ENCODE measurements at places on chromosomes 1 and 21.

- peak; percentile 32 for DNase-seq
Observed at GRCh38 chr1:156608036-156608674, 6.9 kb upstream of the GPATCH4 start.

DNA sequence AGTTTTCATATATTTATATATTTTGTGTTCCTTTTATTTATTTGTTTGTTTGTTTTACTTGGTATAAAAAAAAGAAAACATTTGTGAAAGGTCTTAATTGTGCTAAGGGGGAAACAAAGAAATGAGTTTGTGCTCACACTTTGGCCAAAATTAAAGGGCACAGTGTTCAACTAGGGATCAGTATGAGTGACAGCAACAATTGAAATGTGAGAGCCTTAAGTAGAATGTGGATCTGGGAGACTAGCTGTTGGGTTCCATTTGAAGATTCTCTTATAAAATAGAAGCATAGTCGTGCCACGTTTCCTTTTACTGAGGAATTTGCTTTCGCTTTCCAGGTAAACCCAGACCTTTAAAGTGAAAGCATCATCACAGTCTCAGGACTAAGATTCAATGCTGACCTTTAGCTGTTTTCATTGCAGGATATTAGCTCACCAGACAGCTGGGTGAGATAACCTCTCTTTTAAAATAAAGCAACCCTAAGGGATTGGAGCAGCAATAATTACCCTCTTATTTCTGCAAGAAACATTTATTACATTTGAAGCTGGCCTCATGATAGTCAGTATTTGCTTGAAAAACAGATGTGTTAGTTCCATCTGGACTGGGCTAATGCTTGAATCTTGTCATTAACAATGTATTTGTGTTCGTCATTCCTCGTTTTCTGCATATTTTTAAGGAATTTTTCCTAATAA lies 37.1 kb upstream of the CD55 start:
- no peak for DNase-seq

- DNase-seq, result no peak
Observed at GRCh38 chr21:45740088-45740440, 96.5 kb downstream of the PCBP3 start.

DNA sequence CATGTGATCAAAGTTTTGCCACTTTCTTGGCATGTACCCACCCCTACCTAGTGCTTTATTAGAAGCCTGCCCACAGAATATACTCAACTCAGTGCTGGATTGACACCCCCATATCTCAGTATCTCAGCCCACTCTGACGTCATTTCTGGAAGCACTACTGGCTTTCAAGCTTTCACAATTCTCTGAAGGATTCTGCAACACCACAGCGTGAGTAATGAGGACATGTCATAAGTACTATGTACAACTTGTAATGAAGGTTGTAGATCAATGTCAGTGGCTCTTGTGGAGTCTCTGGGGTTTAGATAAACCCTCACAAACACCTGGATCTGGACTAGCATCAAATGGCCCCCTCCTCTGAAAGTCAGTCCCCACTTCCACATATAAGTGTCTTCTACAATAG lies 57.2 kb downstream of the TNFSF4 start:
- DNase-seq, result peak; percentile 21

- DNase-seq, result no peak
Observed at GRCh38 chr1:47225430-47226100, 6.5 kb downstream of the TAL1 start.

- no peak for DNase-seq
Observed at GRCh38 chr1:199747984-199748383, 279.5 kb upstream of the NR5A2 start.

DNA sequence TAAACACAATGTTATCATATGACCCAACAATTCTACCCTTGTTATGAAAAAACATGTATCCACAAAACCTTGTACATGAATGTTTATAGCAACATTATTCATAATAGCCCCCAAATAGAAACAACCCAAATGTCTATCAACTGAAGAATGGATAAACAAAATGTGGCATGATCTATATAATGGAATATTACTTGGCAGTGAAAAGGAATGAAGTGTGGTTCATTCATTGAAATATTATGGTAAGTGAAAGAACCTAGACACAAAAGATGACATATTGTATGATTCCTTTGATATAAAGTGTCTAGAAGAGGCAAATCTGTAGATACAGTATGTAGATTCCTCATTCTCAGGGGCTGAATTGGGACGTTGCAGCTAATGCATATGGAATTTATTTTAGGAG lies 151.2 kb downstream of the KIF26B start:
- DNase-seq, result no peak

GRCh38 chr1:53545663-53546408 lies 86.6 kb downstream of the DMRTB1 start:
- no peak for DNase-seq

DNA sequence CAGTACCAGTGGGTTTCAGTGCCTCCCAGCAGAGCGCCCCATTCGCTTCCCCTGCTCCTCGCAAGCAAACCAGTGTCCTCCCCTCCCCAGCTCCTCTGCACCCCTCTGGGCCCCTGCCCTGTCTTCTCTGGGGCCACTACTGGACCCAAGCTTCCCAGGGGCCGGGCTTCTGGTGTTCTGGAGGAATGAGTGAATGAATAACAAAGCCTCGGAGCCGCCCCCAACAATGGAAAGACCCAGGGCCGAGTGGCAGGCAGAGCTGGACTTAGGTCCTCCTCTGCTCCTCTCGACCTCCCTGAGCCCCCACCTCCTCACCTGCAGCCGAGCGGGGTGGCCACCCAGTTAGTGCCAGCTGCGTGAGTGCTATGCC lies 37.6 kb downstream of the MATN1 start:
- no peak for DNase-seq

DNA sequence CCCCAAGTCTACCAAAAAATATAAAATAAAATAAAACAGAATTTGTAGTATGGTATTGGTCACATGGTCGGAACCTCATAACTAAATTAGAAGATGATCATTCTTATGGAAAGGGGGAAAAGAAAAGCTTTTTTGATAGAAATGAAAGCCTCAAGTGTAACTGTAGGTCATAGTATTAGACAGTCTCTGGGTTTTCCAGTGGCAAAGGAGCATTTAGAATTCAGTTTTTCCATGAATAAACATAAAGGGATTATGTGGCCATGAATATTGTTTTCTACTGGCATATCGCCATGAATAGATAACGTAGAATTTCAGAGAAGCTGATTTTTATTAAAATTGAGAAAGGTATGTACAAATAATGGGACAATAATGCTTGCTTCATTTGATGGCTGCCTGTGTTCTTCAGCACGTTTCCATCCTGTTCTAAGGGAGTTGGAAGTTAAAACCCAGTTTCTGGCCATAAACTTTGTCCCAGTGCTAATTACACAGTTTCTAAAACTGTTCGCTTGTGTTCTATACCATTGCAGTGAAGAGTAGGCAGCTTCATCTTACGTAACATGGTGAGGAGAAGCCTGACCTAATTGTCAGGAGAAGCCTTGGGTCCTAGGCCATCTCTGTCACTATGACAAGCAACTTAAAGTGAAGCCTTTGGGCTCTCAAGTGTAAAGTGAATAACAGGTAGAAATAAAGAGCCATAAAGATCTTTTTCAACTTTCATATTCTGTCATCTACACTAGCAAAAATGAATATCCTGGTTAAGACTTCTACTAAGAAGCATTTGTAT lies 70.5 kb upstream of the PGD start:
- DNase-seq, result no peak

GRCh38 chr1:84689514-84690396 lies 506 bp downstream of the SSX2IP start:
- no peak for DNase-seq

- DNase-seq, result no peak
Observed at GRCh38 chr1:107294686-107295085, 153.8 kb downstream of the NTNG1 start.

DNA sequence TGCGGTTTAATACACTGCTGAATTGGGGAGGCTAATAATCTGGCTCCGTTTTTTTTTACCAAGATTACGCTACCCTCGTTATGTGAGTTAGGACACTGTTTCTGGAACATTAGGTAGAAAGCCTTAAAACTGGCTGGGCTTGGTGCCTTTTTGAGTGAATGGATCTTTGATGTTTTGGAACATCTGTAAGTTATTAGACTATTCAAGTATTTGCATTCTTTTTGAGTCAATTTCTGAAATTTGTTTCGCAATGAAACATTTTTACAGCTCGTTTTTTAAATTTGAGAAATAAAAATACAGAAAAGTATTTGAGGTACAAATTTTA lies 106.9 kb downstream of the LTN1 start:
- no peak for DNase-seq

DNA sequence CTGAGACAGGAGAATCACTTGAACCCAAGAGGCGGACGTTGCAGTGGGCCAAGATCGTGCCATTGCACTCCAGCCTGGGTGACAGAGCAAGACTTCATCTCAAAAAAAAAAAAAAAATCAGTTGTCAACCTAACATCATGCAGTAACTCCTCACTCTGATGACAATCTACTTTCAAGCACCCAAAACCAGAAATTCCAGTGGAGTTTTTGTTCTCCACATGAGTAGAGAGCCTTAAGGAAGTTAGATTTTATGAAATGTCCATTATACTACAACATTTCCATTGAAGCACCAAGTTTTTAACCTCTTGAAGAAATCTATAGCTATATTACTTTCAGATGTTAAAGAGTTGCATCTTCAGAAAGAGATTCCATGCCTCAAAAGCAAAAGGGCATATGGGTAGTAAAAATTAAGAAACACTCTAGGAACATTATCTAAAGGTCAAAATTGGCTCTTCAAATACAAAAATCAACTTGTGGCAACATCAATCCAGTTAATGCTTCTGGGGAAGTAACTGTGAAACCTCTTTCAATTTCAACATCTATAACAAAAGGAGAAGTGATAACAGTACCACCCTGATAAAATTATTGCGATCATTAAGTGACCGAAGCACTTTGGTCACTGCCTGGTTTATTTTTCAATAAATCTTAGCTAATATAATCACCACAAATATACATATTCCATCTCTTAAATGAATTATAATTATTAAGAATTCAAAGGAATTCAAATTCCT lies 7.7 kb downstream of the LPGAT1 start:
- no peak for DNase-seq

DNA sequence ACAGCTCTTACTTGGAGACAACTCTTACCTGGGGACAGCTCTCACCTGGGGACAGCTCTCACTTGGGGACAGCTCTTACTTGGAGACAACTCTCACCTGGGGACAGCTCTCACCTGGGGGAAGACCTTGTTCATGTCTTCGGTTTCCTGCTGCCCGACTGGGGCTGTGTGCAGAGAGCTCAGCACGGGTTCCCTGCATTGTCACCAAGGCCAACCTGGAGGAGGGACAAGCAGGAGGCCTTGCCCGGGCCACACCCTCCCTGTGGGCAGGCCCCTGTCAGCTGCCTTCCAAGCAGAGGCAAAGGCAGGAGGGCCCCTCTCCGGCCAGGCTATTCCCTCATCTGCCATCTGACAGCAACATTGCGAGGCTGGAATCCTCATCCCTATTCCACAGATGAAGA lies at the start of gene LDLRAD1:
Gene LDLRAD1 (minus strand): TSS at position 208 of the 400 bp plus-strand sequence. CDS start 74 bp downstream, at position 134.
- no peak for DNase-seq

DNA sequence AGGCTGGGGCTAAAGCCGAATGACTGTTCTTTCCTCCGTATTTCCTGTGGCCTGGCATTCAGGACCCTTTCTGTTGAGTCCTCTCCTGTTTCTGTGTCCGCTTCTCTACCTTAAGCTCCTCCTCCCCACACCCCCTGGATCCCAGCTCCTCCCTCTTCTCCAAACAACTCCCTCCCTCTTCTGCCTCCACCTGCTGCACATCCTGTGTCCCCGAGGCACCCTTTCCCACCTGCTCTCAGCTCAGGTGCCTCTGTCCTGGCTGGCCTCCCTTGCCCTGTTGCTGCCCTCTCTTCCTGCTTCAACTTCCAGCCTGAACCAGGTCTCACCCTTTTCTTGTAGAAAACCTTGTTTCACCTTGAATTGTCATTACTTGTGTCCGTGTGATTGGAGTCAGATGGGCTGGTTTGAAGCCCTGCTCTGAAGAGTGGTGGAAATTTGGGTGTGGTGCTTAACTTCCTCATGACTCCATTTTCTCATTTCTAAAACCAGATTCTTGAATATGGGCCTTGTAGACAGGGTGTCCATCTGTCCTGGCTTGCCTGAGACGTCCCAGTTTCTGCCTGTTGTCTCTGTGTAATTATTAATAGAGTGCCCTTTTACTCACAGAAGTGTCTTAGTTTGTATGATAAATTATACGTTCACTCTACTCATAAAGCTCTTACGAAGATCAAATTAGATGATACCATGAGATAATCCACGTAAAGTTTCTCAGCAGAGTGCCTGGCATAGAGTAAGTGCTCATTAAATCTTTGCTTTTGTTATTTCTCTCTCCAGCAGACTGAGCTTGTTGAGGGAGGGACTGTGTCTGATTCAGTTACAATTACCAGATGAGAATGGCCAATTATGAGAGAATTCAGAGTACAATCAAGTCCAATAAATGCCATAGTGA lies 58.9 kb upstream of the TRABD2B start:
- no peak for DNase-seq

- no peak for DNase-seq
Observed at GRCh38 chr1:182291584-182292192, 99.9 kb downstream of the GLUL start.

GRCh38 chr1:60850084-60850483 lies 232.3 kb upstream of the NFIA start:
- DNase-seq, result no peak

- no peak for DNase-seq
Observed at GRCh38 chr1:218496561-218496960, 151.4 kb downstream of the TGFB2 start.

DNA sequence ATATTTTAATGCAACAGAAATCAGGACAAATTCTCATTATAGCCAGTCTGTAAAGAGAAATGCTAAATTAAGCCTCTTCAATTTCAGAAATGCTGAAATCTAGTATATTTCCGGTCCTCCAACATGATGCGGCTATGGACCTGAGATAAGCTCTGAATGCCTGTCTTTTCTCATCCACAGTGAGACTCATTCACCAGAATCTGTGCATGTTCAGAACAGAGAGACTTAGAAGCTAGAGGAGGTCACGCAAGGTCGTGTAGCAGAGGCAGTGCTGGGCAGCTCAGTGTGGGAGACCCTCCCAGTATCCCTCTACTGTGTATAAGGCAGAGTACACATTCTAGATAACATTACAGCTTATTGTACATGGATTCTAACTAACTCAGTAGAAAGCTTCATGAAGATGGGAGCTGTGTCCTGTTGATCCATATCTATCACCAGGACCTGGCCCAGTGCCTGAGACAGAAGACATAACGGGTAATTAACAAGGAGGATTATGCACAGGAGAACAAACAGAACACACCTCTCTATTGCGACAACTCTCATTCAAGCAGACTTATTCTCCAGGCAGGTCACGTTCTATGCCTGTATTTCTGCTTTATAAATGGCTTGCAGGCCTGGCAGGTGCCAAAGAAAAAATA lies 97.0 kb upstream of the COA6 start:
- DNase-seq, result no peak

DNA sequence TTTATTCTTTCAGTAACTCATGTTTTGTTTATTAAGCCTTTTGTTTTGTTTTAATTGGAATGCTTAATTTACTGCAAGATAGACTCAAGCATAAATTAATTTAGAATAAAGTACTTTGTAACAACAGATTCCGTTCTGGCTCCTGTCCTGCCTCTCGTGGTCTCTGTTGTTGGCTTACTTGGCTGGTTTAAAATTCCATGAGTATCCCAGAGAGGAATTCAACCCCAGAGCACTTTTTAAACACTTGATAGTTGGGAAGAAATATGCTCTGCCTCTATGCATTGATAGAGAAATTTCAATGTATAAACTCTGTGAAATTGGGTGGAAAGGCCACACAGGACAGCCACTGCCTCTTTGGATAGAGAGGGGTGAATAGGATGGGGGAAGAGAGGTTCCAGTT lies 89.7 kb downstream of the ATP5PO start:
- no peak for DNase-seq
